ENCODE measurements at places on chromosomes 2 and 18. TPM values are rescaled to one million over a fixed set of nuclear protein-coding genes. Genes with fewer than 3 reads are reported as not detected.

The SPOPL gene
- total RNA-seq, result 34.8 TPM

The TTC21B gene
- total RNA-seq, result 6.9 TPM

The COX7A2L gene
- total RNA-seq, result 318 TPM

The KCNF1 gene
- total RNA-seq, result not detected

The DYNAP gene
- not detected for total RNA-seq

The VSNL1 gene
- 0.64 TPM for total RNA-seq

The SLC19A3 gene
- not detected for total RNA-seq

The PPP4R1 gene
- total RNA-seq, result 199 TPM
